ENCODE measurements at places on chromosomes 16 and 17.

DNA sequence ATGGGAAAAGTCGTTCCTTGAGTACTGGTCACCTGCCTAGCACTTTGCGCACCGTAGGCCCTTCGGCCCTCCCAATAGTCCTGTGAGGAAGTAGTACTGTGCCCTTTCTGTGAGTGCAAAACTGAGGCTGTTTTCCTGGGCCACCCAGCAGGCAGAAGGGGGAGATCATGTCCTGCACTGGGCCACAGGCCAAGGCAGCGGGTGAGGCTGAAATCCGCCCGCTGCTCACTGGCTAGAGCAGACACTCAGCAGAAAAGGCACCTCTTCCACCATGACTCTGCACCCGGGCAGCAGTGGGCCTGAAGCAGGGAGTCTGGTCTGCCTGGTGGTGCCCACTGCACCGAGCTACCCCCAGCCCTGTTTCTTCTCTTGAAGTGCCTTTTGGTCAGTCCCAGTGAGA, 20.2 kb downstream of the METTL22 start:
- no peak for DNase-seq

DNA sequence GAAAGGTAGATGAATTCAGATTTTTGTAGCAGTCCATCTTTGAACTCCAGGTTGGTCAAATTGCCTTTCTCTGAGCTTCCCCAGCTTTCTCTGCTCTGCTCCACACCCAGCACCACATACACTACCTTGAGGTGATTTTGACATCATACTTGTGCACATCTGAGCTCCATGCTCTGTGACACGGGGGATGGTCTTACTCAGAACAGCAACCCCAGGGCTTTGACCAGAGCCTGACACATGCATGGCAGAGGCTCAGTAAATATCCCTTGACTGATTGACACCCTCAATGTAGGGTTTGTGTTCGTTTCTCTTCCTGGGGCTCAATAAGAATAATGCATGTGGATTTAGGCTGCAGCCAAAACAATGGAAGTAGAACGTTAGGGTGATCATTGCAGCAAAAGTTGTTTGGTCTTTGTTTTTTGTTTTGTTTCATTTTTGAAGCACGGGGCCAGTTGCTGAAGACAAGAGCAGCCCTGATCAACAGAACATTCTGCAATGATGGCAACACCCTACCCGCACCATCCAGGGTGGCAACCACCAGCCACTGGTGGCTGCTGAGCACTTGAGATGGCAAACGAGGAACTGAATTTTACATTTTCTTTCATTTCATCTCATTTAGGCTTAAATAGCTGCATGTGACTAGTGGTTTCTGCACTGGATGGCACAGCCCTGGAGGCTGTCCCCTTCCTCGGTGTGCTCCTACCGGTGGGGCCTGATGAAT, 224.8 kb upstream of the TNRC6C start:
- DNase-seq = no peak

DNA sequence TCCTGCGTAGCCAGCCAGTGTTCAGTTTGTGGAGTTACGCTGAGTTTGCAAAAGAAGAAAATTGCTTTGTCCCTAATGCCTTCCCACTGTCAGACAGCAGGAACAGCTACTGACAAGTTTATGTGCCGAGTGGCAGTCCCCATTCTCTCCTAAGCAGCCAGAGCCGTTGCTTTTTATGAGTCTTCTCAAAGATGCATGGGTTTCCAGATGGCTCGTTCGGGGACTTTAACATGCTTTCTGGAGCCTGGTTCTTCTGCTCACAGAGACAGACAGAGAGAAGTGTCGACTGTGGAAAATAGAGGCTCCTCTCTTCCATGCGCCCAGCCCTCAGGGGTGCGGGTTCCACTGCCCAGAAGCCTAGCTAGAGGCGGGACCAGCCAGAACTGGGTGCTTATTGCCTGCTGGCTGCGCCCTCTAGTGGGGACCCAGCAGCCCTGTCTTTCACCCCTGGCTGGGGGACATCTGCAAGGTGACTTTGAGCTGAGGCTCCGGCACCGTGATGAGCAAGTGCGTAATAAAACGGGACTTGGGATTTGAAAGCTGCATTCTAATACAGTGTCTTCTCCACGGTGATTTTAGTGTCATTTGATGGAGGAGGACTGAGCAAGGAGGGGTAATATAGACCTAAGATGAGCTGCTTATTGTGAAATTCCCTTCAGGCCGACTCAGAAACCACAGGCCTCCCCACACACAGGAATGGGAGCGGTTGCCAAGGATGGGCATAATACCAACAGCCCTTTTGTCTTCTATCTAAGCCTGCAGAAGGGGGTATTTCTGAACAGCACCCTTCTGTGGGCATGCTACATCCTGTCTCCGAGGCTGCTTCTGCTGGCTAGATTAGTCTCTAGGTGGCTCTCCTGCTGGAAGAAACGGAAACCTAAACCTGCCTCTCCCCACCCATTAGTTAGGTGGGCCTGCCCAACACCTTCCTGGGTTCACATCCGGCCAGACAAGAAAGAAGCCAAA, 73.1 kb downstream of the CCDC182 start:
- DNase-seq = peak; percentile 77

DNA sequence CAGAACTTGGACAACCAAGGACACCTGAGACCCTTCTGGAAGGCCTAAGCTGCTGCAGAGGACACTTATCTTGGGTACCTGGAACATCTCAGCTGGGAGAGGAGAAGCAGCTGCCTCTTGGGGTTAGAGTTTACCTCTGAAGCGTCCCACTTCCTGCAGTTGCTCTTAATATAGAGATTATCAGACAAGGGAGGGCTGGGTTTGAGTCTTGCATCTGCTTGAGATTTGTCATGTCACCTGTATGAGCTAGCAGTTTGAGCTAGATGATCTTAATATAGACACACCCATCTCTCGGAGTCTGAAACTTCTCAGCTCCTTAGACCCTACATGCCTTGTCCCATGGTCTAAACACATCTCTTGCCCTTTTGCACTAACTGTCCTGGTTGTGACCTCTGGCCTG, 93.1 kb upstream of the CCL1 start:
- DNase-seq = no peak

DNA sequence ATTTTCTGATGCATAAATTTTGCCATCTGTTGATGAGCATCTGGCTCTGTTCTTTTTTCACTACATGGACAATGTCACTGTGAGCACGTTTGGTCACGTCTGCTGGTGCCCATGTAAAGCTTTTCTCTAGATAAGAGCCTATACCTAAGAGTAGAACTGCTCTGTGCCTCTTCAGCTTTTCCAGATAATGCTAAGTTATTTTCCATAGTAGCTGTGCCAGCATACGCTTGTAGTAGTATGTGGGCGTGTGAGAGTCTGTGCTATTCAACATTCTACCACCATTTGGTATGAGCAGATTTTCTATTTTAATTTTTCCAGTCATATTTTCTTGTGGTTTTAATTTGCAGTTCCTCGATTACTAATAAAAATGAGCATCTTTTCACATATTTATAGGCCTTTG, 33.2 kb downstream of the VPS35L start:
- DNase-seq = no peak

DNA sequence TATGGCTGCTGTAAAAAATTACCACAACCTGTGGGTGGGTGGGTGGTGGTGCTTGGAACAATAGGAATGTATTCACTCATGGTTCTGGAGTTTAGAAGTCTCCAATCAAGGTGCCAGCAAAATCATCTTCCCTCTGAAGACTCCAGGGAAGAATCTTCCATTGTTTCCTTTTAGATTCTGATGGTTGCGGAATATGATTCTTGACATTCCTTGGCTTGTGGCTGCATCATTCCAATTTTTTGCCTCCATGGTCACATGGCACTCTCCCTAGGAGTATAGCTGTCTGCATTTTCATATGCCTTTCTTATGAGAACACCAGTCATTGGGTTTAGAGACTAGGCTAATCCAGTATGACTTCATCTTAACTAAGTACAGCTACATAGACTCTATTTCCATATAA, 401.0 kb downstream of the HS3ST3B1 start:
- no peak for DNase-seq

DNA sequence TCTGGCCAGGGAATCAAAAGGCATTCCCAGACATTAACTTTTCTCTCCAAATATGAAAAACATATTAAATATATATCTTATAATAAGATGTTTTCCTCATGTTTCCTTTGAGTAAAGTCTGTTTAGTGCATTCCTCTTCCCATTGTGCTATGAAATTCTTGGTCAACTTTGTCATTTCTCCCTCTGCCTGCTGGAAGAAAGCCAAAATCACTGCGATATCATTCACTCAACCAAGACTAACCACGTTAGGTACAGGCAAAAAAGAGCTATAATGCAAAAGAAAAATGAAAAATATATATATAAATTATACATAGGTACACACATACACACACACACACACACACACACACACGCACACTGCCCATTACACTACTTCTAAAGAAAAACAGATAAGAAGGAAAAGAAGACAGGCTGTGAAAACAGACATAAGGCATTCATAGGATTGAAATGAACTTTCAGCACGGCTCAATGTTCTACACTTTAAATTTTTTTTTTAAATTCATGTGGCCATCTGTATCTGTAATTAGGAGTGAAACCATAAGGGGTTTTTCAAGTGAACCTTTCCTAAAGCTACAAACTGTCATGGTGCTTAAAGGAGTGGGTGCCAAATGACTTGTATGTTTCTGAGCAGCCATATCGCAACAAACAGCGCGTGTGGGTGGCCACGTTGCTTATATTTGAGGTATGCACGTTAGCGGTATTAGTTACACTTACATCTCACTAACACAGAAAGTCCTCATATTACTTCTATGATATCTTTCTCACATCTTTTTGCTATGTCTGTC, 71.6 kb upstream of the PSMD7 start:
- no peak for DNase-seq

GRCh38 chr17:10683853-10684252, 13.5 kb downstream of the SCO1 start:
- DNase-seq = no peak

DNA sequence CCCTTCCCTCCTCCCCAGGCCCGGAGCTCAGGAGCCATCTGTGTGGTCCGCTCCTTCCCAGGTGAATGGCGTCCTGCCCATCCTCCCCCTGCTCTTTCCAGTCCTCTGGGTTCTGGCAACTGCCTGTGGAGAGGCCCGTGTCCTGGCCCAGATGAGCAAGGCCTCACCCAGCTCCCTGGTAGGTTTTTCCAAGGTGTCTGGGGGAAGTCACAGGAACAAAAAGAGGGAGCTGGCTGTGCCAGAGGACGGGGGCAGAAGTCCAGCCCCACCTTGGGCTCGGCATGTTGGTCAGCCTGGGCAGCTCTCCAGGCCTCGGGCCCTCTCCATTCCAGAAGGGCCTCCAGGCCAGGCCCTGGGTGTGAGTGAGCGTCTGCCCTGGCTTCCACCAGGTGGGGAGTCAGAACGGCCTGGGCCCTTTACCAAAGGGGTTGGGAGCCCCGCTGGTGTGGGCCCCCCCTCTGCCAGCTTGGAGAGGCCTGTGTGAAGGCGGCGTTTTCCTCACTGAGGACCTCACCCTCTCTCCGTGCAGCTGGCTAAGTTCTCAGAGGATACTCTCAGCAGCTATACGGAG, 25.1 kb downstream of the CASKIN2 start:
- no peak for DNase-seq

DNA sequence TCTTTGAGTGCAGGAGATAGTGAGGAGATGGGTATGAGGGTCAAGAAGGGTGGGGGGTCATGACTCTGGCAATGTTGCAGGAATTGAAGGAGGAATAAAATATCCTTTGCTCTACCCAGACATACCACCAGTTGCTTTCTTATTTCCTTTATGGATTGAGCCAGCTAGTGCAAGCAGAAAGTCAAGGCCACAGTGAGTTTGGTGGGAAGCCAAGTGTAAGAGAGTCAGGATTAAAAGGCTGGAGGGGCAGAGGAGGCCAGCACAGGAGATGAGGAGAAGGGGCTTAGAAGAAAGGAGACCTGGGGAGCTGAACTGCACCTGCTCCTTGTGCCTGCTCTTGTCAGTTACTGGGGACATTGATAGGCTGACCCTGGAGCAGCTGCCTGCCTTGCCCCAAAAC, 16.1 kb downstream of the PIRT start:
- DNase-seq = no peak

- DNase-seq = no peak
Measured at GRCh38 chr16:4372001-4372577, 441 bp downstream of the VASN start.

GRCh38 chr17:64780096-64781013, 118.2 kb upstream of the SMURF2 start:
- DNase-seq = peak; percentile 80

- no peak for DNase-seq
Measured at GRCh38 chr17:75695141-75695829, 26.0 kb upstream of the ITGB4 start.

DNA sequence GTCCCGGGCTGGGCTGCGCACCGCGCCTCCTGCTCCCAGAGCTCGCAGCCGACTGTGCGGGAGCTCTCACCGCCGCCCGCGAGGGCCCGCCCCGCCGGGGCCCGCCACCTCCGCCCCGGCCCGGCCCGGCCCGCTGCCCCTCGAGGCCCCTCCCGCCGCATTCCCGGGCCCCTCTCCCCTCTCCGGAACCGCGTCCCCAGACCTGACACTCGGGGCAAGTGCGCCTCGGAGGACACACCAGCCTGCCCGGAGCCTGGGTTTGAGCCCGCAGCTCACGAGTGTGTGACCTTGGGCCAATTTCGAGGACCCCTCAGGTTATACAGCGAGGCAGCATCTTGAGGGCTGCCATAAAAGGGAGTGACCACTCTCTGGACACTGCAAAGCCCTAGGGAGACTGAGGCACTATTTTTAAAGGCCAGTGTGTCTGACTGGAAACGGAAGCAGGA, 2.0 kb upstream of the GRIN2C start:
- DNase-seq = no peak

GRCh38 chr16:10743610-10744369, at the start of gene NUBP1:
NUBP1 (plus strand) TSS chr16:10743842; CDS start chr16:10743864, 22 bp downstream.
- peak; percentile 99 for DNase-seq

DNA sequence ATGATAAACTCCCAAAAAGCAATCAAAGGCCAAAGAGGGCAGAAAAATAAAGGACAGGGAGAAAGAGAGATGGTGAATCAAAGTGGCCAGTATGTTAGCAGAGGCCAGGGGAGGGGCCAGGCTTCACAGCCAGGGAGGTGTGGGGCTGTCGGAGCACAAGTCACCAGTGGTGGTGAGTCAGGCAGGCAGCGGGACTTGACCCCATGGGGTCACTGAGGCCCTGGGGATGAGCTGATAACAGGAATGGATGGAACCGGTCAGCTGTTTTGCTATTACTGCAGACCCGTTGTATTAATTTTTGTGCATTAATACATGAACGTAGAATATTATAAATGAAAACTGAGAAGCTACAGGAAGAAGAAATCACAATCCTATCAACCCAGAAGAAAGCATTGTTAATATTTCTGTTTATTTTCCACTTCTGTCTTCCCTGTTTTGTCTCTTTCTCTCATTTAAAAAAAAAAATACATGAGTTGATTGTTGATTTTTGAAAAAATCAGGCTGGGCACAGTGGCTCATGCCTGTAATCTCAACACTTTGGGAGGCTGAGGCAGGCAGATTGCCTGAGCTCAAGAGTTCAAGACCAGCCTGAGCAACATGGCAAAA, 106.9 kb downstream of the SOCS1 start:
- no peak for DNase-seq

Data from stimulated activated CD4-positive, alpha-beta T cell treated with anti-CD3 and anti-CD28 coated beads, Interleukin-1b, Interleukin-23, amount 100 ng/mL, for 48 hours (primary cell).